NCI-H524 (cell line): ENCODE measurements at places on chromosomes 4 and X.
A peak's percentile ranks its signal among the peaks of the same experiment; 100 is the strongest.

DNA sequence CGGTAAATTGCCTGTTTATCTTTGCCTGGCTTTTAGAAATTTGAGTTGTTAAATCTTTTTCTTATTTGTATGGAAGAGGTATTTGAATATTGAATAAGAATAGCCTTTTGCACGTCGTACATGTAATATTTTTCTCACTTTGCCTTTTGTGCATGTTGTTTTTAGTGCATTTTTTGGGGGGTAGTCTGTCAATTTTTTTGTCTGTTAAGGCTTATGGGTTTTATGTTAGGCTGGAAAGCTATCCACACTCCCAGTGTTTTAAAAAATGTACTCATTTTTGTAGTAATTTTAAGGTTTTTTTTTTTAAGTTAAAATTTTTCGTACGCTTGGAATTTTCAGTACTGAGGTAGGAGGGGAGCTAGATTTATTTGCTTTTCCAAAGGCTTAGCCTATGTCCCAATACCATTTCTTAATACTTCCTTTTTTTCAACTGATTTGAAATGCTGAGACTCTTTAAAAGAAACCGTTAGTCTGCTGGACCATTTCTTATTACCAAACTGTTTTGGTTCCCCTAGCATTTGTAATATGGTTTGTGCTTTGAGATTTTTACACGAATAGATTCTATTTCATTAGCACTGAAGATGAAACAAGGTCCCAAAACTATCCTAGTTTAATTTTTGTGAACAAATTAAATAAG, 1.3 kb downstream of the HERC5 start:
- DNase-seq, result no peak

DNA sequence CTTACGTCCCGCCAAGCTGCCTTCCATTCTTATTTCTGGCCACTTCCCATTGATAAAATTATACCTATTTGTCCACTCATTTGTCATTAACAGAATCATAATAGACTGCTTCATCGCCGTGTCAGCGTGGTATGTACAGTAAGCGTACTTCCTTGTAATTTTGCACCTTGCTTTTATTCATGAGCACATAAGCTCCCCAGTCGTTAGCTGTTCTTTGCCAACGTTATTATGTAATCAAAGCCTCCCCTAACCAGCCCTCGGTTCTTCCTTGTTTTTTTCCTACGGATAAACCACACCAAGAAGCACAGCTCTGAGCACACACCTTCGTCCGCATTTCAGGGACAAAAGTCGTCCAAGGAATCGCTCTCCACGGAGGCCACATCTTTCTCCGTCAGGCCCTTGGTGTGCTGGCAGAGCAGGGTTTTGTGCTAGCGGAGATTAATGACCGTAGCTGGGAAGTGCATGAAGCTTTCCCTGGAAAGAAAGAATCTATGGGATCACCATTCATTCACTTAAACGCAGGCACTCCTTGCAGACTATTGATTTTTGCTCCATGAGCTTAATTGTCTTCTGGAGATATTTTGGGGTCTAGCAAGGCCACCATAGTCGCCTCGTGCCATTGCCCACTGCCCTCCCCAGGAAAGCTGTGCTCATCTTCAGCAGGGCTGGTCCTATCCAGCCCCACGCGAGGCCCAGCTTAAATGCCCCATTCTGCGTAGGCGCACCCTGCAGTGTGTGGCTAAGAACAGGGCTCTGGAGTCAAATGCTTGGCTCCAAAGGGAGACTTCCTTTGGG, 200.9 kb upstream of the PSAPL1 start:
- DNase-seq, result no peak

DNA sequence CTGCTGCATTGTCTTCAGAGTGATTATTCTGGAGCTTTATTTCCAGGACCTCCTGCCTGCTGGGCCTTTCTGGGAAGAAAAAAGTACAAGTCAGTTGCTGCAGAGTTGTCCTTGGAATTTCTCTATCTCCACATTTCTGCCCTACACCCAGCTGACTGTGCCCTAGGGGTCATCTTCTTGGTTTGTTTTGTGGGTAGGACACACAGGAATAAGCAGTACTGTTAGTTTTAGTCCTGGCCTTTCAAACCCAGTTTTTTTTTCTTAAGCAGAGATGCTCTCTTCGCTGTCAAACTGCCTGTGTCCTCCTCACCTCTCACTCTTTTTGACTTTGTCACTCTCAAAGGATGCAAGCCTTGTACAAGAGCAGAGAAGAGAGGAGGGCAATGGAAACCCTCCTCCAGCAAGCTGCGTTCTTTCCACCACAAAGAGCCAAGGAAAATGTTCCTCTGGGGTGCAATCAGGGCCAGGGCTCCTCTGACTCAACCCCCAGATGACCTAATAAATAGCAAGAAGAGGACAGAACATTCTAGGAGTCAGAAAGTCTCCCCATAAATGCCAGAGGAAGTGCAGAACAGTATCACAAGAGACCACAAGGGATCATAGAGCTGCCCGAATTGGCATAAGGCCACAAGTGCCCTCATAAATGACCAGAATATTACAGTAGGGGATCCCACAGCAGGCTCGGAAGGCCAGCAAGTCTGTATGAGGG, 186.2 kb downstream of the RCHY1 start:
- no peak for DNase-seq

DNA sequence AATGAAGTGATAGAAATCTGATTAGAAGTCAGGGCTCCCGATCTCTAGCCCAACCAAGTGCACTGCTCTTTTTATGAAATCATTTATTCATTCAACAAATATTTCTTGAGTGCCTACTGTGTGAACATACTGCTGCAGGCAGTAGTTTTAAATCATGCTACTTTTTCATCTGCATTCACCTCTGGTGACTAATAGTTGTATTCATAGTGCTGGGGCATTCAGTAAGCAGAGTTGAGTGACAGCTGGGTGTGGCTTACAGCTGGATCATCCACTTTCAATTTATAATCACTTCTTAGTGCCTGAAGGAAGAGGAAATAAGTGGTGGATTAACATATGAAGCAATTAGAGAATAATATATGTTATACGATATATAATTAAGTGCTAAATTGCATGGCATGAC, 94.1 kb upstream of the HPRT1 start:
- DNase-seq, result peak; percentile 55

DNA sequence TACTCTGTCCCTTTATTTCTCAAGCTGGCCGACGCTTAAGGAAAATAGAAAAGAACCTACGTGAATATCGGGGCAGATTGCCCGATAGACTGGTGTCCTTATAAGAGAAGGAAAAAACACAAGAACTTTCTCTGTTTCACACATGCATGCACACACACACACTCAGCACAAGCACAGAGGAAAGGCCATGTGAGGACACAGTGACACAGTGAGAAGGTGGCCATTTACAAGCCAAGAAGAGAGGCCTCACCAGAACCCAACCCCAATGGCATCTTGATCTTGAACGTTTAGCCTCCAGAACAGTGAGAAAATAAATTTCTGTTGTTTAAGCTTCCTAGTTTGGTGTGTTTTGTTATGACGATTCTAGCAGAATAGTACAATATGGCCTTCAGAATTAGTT, 37.0 kb downstream of the SPRY1 start:
- no peak for DNase-seq

DNA sequence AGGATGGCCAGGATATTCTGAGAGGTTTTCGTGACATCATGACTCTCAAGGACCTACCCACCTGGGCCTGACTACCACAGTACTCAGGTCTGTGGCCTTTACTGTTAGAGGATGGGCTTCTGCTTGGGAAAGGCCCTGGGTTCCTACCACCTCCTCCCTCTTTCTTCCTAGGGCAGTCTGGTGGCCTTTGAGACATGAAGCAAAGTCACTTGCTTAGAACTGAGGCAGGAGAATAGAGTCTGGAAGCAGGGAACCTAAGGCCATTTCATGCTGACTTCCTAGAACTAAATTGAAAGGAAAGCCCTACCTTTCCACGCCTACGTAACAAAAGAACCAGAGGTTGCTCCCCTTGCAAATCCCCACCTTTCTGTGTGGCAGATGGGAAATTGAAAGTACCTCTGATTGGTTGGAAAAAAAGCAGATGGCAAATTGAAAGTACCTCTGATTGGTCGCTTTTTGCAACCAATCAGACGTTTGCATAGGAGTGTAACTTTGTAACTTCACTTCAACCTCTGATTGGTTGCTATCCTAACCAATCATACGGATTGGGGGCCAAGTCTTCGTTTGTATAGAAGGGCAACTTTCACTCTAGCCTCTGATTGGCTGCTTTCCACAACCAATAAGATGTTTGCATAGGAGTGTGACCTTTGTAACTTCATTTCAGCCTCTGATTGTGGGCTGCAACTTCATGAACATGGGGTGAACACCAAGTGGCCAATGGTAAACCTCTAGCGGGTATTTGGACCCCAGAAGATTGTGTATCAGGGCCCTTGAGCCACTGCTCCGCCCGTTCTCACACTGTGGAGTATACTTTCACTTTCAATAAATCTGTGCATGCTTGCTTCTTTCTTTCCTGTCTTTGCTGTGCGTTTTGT, 9.9 kb upstream of the AKAP14 start:
- DNase-seq, result peak; percentile 40

- no peak for DNase-seq
These were observed 234.7 kb downstream of the LDB2 start for GRCh38 chr4:16663732-16664131.

- peak; percentile 2 for DNase-seq
These were observed 46.6 kb downstream of the TSPAN7 start for GRCh38 chrX:38607976-38608375.

DNA sequence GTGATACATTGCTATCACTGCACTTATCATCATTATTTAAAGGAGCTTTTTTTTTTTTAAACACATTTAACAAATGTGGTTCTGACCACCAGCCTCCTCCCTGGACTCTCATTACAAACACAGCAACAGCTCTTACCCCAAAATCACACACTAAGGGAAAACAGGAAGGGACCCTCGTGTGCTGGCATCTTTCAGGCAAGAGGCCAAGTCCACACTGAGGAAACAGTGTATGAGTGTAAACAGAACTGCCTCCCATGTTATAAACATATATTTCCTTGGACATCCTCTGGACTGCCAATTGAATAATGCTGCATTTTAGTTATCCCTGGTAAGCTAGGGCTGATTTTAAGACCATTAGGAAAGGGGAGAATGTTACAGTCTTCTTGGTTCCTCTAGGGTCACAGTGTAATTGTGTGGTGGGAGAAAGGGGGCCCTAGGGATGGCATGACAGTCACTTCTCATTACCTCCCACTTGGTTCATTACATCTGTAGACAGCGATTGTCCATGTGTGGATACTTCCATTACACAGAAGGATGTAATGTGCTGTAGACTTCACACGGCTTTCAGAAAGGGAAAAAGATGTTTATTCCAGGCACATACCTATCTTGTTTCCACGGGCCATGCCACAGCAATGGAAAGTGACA, 244.6 kb upstream of the TET2 start:
- DNase-seq, result no peak
